ENCODE measurements at places on chromosomes 1 and 21.

GRCh38 chr1:193281894-193282293 is 95.5 kb upstream of the B3GALT2 start:
- DNase-seq = no peak

DNA sequence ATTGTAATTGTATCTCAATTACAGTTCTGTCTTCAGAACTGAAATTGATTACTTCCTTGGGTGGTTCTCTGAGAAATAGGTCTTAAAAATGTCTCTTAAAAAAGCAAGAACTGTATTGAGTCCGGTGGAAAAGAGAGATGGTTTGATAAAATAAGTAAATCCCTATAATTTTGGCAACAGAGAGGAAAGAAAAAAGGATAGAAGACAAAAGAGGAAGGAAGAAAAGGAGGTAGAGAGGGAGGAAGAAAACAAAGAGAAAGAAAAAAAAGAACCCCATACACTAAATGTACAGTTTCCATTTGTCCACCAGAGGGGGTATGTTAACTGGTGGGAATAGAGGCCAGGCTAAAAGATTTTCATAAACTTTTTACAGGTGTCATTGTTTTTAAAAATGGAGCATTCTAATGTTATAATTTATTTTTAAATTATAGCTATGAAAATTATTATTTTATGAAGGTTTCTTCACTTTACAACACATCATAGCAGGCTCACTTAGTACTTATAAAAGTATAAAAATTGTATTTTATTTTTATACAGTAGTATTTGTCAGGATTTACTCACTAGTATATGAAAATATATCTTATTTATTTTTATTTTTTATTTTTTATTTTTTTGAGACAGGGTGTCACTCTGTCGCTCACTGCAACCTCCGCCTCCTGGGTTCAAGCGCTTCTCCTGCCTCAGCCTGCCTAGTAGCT is 2.1 kb upstream of the UBE2T start:
- peak; percentile 56 for DNase-seq

- DNase-seq = no peak
Observed at GRCh38 chr1:66757722-66758240, 5.5 kb downstream of the DYNLT5 start.

DNA sequence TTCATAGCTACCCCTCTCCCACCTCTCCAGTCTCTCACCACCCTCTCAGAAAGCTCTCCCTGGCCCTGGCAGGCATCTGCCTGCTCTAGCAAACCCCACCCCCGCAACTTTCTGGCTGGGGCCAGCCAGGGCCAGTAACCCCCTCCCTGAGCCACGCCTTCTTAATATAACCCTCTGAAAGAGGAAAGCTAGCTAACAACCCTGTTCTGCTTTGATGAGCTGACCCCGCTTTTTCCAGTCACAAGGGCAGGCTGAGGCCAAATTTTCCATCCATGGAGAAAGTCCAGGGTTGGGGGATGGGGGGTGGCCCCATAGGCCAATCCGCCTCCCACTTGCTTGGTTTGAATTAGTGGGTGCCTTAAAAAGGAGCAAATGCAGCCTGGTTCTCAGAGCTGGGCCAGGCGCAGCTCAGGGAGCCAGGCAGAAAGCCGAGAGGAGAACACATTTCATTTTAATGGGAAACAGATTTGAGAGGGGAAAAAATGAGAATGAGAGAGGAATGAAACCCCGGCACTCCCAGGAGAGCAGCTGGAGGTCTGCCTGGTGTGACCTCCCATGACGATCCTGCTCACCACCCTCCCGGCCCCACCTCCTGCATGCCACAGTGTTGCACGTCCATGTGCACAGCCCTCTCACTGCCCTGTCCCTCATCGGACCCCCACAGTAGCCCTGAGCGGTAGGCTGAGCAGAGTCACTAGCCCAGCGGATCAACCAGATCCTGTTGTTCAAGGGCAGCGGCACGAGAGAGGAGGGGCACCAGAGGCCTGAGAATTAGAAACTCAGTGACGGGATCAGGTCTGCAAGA is 62.3 kb downstream of the OPTC start:
- no peak for DNase-seq

- DNase-seq = peak; percentile 72
Observed at GRCh38 chr1:212700223-212700891, 717 bp upstream of the BATF3 start.

GRCh38 chr1:236465959-236466303 is 57.9 kb upstream of the LGALS8 start:
- DNase-seq = no peak

DNA sequence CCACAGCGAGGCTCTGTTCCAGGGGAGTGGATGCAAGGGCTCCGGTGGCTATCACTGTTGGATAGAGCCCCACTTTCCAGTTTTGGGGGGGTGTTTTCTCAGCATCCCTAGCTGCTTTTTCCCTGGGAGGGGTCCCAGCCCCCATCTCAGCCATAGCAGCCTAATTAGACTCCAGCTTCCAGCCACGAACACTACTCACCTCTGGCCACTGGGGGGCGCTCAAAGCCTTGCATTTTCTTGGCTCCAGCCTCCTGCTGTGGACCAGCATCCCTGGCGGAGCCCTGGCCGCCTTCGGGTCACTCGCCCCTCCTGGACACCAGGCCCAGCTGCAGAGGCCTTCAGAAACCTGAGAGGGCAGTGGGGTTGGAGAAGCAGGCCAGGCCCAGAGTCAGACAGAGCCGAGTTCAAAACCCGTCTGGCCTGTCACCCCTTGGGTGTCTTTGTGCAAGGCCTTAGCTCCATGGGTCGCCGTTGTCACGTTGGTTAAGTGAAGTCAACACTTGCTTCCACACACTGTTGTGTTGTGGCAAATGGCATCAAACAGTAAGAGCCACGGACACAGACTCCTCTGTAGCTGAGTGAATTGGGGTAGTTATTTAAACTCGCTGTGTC is 93.5 kb upstream of the ACTL8 start:
- DNase-seq = peak; percentile 47

- no peak for DNase-seq
Observed at GRCh38 chr1:175635092-175635491, 108.3 kb downstream of the TNR start.

DNA sequence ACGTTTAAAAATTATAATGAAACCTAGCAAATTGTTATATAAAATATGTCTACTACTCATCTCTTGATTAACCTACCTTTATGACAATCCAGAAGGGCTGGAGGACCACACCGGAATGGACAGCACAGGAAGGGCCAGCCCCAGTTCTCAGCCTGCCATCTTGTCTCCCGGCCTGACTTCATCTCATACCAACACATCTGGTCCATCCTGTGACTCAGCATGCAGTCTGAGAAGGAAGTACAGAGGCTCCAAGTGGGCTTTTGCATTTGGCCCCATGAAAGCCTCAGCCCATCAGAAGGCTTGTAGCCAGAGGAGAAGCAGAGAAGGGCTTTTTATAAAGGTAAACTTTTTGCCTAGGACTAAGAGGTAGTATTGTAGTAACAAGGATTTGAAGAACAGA is 436.6 kb downstream of the MRPL39 start:
- no peak for DNase-seq

- no peak for DNase-seq
Observed at GRCh38 chr1:203648276-203648675, 21.6 kb downstream of the ATP2B4 start.

DNA sequence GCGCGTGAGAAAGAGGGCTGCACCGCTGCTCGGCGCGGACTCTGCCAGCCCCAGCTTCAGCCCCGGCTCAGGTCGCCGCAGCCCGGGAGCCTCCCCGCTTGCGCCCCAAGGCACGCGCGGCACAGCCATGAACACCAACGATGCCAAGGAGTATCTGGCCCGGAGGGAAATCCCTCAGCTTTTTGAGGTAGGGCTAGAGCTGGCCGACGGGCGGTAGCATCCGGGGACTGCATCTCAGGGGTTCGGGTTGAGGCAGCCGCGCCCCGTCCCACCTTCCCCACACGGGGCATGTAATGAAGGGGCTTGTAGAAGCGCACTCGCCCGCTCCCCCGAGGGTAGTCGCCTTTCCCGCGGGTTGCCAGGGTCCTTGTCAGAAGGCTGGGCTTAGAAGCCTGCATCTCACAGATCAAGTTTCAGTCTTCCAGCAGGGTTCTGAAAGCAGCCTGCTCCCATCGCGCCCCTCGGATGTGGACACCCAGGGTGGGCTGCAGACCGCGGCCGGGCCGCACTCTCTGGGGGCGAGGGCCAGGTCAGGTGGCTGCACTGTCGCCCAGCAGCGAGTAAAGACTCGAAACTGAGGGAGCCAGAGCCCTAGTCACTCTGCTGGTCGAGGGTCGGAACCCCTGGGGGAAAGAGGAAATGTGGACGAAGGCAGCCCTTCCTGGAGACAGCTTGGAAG is 507 bp downstream of the AK5 start:
- peak; percentile 24 for DNase-seq

GRCh38 chr1:245195398-245195797 is 40.6 kb downstream of the KIF26B start:
- DNase-seq = no peak

DNA sequence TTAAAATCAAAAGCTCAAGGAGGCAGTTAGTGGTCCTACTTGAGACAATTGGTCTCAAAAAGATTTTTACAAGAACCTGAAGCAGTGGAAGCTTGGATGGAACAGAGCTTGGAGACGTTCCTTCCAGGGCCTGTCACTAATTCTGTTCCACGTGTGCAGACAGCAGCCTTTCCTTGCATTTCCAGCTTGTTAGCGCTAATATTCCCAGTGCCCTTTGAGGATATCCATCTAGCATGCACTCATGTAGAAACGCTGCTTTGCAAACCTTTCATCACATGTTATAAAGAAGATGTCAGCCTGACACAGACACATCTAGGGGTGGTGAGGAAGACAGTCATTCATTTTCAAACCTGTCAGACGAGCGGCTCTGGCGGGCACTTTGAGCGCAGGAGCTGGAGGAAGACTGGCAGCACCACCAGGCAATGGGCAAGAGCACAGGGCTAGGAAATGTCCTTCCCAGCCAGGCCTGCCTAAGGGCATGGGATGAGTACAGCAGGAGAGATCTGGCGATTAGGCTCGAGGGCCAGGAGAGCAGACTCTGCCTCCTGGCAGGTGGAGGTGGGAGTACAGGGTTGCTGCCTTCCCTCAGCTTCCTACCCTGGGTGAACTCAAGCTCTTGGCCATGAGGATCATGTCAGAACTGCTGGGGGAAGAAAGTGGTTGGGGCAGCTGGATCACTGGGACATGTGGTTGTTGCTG is 55.5 kb downstream of the CASQ2 start:
- no peak for DNase-seq

DNA sequence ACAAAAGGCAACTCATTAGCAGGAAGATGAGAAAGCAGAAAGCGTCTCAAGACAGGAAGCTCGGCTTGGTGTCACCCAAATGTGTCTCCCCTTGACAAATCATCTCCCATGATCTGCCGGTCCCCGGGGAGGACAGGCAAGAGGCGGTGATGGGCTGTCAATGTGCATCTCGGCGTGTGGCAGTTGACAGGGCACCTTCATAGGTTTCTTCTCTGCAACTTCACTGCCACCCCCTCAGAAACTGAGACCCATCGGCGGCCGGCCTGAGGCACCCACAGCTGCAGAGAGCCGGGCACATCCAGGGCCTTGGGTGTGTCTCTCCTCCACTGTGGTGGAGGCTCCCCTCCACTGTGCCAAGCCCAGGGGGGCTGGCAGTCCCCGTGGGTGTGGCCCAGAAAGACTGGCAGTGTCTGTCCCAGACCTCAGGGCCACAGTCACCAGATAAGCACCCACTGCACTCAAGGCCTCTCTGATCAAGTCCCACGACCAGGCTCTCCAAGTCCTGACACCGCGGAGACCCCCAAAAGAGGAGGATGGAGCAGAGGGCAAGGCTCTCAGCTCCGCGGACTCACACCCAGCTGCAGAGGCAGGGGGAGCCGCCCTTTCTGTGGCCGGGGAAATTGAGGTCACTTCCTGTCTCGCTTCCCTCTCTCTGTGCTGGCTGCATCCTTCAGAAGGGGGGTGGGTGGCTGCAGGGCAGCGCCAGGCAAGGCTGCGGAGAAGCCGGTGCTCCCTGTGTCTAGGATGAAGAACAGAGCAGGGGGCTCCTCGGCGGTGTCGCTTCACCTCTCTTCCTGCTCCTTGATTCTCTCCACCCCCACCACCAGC is 39.6 kb upstream of the LBR start:
- peak; percentile 91 for DNase-seq

DNA sequence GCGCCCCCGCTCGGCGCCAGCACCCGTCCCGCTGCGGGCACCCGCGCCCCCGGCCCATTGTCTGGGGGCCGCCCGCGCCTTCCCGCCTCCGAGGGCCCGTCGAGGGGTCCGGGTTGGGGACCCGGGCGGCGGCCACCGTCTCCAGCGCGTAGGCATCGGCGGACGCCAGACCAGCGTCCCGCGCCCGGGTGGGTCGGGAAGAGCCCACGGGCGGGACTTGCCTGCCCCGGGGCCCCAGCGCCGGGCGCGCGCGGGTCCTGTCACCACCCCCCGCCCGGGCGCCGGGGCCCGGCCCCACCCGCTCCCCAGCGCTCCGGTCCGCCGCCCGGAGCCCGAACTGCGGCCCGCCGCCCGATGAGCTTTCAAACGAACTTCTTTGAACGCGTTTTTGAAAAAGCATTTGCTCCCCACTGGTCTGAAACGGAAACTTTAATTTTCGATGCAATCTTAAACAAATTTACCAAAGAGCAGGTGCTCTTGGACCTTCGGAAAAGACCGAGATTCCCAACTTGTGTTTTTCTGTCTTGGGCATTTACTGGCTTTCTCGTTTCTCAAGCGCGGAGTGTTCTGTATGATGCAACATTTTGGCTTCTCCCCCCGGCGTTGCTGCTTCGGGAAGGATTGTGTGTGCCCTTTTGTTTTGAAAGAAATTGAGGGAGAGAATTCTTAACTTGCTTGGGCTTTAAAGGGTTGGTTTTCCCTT is 615 bp downstream of the CLIC4 start:
- DNase-seq = peak; percentile 89

- DNase-seq = no peak
Observed at GRCh38 chr1:231519166-231519565, 9.3 kb upstream of the TSNAX start.

- DNase-seq = no peak
Observed at GRCh38 chr21:44684483-44684882, 2.5 kb upstream of the KRTAP12-1 start.

GRCh38 chr1:26780344-26780957 is 7.3 kb upstream of the PIGV start:
- no peak for DNase-seq

DNA sequence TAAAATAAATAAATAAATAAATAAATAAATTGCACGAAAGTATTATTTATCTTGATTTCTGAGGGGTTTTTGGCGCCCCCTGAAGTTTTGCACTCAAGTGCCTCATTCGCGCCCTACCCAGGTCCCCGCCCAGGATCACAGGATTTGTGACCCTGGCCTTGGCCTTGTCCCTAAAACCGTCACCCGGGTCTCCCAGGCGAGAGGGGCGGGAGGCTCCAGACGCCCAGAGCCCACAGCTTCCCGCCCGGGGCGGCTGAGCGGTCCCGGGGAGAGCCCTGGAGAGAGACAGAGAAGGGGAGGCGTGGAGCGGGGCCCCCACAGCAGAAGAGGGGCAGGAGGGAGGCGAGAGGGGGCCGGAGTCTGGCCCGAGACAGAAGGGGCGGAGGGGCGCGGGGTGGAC is 91.8 kb upstream of the CASZ1 start:
- no peak for DNase-seq

- peak; percentile 90 for DNase-seq
Observed at GRCh38 chr1:202836623-202837403, 26.1 kb downstream of the PCAT6 start.
